ENCODE measurements at places on chromosomes 7 and 10.
A peak's percentile ranks its signal among the peaks of the same experiment; 100 is the strongest.

GRCh38 chr10:59240582-59241183, 64.2 kb downstream of the PHYHIPL start:
- peak; percentile 64 for DNase-seq

GRCh38 chr10:65348637-65349036, 1577.2 kb upstream of the LRRTM3 start:
- no peak for DNase-seq

DNA sequence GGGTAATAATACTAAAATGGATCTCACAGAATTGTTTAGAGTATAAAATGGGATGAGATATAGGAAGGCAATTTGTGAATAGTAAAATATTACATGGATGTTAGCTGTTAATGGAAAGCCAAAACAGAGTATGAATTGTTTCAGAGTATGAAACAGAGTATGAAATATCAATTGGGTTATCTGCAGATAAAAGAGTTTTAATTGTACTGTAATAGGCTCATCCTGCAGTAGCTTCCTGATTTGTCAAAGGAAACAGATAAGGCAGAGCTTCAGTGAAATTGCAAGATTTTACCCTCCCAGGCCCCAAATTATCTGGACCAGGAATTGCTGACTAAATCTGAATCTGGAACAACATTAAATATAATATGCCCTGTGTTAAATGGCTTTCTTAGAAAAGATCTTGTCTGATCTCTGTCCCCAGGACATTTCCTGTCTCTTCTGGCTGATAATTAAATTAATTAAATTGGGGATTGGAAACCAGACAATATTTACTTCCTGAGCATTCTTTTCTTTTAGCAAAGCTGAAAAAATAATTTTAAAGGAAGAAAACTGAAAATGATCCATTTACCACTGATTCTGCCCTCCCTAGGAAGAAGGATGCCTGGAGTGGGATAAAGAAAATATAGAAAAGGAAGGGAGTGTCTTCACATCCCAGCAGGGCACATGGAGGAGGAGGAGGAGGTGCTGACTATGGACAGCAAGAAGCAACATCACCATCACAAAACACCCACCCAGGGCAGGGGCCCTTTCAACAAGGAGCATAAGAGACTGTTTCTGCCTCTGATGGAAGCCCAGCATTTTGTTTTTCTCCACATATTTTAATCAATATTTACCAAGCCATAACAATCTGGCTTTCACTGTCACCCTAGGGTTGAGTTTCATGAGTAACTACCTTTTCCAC, 18.5 kb downstream of the PTN start:
- no peak for DNase-seq

DNA sequence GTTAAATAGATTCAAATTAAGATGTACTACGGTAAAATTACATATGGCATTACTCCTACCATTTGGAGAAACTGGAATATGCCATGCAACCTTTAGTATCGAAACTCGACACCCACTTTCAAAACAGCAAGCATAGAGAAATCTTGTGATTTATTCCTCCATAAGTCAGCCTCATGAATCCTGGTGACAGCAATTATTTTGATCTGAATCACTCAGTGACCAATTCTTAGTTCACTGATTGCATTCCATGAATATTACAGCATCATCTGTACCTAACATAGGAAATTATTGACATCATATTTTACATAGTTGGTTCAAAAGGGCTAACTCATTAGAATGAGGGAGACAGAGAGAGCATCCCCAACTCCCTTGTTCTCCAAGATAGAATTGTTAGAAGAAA, 89.6 kb downstream of the CACNB2 start:
- no peak for DNase-seq

DNA sequence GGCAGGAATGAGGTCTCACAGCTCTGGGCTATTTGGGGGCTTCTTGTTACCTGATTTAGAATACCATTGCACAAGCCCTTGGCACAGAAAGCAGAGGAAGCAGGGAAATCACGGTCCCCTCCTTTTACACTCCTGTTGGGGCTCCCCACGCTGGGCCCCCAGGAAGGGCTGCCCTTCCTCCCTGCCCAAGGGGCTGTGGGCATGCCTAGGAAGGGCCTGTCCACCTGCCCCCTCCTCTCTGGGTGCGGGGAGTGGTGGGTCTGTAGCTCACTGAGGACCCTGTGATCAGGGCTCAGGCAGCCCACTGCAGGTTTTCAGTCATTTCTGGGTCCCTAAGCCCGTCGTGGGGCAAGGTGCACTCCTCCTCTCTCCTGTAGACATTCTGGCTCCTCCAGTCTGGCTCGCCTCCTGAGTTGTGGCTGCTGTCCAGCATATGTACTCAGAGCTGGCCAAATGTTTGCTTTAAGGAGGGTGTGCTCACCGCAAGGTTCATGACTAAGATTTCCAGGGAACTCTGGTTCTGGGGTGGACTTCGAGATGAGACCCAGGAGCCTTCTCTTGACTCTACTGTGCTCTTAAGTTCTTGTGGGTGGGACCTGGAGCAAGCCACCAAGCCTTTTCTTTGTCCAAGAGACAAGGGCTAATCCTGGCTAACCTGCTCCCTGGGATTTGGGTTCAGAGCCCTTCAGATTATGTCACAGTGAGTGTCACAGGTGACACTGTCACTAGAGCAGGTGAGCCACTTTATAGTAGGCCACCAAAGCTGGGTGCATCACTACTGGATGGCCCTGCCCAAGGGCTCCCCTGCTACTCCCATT, 56.0 kb downstream of the TACR2 start:
- peak; percentile 24 for DNase-seq

DNA sequence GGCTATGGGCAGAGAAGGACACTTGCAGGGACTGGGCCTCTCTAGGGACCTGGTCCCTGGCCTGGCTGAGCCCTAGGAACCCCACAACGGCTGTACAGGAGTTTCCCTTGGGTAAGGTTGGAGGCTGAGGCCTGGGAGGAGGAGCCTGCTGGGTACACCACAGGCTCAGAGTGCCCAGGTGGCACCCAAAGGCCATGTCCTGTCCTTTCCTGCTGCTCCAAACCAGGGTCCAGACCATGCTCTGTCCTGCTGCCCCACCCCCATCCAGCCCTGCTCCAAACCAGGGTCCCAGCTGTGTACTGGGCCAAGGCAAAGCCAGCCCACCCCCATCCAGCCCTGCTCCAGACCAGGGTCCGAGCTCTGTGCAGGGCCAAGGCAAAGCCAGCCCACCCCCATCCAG, 35.3 kb upstream of the ZNF488 start:
- DNase-seq, result no peak

GRCh38 chr10:78449554-78449953, 415.9 kb downstream of the RPS24 start:
- no peak for DNase-seq

- no peak for DNase-seq
Observed at GRCh38 chr10:75105576-75106197, 5.8 kb upstream of the SAMD8 start.

DNA sequence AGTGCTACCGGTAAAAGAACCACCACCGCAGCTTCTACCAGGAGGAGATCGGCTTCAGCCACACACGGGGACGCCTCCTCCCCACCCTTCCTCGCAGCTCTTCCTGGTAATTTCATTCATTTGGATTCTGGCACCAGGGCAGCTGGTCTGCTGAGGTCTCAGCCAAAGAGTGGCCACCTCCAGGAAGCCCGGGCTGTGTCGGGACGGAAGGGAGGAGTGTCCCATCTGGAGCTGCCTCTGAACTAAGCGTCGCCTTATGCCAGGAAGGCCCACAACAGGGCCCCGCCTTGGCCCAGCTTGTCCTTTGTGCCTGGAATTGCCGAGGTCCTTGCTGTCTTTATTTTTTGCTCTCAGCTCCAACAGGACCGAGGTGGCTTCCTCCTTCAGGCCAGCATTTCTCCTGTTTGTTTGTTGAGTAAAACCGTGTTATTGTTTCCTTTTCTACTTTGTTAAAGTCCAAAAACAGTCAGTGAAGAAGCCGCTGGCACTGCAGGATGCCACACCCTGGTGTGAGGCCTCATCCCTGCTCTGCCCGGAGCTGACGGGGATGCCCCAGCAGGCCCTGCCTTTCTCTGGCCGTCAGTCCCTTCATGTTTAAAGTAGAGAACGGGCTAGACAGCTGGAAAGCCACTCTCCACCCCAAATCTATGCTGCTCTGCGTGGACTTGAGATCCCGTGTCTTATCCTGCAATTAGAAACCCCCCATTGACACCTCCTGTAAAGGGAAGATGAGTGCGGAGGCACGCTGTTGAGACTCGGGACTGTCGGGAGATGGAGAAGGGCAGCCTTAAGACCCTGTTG, 24.5 kb upstream of the TTYH3 start:
- DNase-seq, result no peak

DNA sequence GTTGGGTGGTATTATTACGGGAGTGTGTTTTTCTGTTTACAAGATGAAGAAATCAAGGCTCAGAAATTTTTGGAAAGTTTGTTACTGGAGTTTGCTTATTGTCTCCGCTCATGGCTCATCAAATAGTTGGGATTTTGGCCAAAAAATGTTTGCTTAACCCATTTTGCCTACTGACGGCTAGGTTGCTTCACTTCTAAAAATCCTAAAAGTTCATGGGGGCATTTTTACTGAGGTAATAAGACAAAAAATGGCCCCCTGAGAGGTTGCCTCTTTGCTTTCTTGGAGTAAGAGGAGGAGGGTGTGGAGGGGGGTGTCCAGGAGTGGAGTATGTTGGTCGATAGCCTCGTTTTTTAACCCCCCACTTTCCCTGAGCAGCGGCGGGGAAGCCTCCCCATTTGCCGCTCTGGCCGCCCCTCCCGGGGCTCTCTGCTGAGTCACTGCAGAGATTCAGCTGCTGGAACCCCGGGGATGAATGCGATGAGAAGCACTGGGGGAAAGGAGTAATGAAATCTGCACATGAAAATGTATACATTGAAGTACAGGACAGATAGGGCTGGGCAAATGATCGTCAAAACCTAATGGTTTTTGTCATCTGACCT, 1.5 kb downstream of the MEST start:
- no peak for DNase-seq

DNA sequence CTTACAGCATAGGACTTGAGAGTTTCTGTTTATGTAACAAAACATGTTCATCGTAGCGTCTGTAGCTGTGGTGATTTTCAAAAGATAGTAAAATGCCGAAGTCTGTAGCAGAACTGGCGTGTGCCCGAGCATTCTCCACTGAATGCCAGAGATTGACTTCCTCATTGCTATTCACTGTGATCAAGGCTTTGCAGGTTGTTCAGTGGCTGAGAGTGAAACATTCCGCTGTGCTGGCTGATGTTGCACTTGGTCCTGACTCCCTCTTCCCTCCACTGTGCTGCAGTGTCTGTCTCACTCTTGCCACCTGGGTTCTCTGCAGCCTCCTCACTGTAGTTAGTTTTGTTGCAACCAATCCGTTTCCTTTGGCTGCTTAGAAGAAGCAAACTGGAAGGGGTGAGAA, 37.6 kb downstream of the FHIP2A start:
- no peak for DNase-seq

DNA sequence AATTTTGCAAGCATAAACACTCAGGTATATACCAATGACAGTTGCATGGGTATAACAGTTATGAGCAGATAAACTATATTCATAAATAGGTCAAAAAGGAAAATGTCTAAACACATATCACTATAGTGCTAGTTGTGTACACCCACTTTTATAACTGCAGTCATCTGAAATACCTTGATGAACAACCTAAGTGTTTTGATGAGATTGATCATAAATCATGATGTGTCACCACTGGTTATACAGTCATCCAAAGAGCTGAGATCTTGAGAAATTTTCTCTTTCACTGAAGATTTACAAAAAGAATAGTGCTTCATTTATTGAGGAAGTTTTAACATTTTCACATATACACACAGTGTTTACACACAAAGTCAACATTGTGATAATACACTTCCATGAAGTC, 78.6 kb upstream of the SLC25A13 start:
- no peak for DNase-seq

GRCh38 chr7:74655768-74656440, 1.6 kb upstream of the GTF2I start:
- DNase-seq, result peak; percentile 46

DNA sequence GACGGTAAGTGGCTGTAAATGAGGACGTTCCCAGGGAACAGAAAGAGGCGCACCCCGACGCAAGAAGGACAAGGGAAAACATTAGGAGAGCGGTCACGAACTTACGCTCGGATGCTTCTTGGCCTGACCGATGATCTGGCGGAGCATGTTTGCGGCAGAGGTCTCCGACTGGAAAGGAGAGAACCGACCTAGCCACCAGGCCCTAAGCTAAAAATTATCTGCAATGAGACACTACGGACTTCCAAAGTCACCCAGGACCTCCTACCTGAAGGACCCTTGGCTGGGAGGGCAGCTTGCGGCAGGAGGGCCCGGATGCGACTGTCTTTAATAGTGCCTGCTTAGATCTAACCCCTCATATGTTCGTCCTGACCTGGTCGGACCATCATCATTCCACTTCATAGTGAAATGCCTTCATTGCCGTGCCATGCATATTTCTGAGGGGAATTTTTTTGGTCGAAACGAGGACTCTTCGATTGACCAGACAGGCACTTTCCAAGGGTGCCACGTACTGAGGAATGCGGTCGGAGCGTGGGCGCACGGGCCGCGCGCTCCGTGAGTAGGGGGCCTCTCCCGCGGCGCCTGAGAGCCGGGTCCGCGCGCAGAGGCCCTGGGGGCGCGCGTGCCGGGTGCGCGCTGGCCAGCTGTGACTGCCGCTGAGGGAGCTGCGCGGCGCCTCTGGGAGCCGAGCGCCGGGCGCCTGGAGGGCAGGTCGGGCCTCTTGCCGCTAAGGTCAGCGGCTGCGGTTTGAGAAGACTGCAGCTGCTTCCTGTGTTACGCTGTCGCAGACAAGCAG, 33.6 kb upstream of the PHF14 start:
- peak; percentile 98 for DNase-seq

Measured in DMS53 (cell line).